MG63 (cell line): ENCODE measurements at places on chromosomes 3 and 15.

- peak; percentile 12 for DNase-seq
Measured at GRCh38 chr3:132256989-132257388, 60.2 kb upstream of the ACP3 start.

GRCh38 chr15:88255484-88256278 is 858 bp downstream of the NTRK3 start:
- peak; percentile 36 for DNase-seq

DNA sequence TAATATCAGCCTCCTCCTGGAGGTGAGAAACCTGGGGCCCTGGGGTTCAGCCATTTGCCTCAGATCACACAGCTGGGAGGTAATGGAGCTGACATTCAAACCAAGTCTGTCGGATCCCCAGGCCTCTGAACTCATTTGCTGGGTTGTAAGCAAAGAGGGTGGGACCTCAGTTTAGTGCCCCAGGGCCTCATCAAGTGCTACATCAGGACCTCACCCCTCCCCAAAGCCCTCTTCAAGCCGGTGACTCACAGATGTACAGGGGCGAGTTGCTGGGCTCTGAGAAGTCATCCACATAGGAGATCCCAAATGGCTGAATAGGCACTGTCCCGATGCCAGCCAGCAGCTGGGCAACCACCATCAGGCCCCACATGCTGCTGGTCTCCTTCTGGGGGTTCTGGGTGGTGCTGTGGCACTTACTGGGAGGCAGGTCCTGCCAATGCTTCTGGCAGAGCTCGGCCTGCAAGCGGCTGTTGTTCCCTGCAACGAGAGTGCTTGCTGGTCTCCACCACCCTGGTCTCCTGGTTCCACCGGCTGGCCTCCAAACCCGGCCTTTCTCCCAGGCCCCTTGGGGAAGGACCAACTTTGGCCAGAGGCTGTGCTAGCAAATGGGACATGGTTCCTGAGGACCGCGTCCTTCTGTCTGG is 59.2 kb upstream of the RAB6B start:
- DNase-seq = peak; percentile 48

DNA sequence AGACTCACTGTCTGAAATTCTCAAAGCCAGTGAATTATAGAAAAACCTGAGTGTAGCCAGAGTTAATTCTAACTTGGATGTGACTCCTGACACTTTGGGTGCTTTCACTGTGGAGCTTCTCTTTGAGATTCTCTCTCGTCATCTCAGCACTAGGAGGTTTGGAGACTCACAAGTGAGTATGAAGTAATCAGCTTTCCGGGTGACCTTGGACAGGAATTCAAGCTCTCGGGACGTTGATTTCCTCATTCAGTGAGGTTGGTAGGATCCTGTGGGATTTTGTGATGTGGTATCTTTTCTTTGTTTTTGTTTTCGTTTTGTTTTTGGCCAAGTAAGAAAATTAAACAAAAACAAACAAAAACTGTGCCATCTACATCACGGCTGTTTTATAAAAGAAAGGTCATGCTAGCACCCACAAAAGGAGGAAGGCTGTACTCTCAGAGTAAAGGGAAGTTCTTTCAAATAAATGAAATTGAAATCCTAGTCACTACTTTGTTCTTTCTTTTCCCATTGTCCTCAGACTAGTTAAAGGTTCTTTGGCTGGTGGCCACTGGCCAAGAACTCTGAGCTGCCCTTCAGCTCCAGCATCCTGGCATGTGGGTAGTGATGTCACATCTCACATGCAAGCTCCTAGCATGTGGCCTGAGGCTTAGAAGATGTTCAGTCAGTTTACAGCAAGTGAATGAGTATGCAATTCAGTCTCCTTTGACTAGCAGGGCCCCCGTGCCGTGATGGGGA is 263.3 kb upstream of the TPM1 start:
- DNase-seq = peak; percentile 33

DNA sequence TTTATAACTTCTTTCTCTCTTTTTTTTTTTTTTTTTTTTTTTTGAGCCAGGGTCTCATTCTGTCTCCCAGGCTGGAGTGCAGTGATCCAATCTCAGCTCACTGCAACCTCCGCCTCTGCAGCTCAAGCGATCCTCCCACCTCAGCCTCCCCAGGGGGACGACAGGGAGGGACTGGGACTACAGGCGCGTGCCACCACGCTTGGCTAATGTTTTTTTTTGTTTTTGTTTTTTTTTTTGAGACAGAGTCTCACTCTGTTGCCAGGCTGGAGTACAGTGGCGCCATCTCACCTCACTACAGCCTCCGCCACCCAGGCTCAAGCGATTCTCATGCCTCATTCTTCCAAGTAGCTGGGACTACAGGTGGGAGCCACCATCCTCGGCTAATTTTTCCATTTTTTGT is 17.7 kb upstream of the PRKCI start:
- no peak for DNase-seq
